Activated CD8-positive, alpha-beta memory T cell treated with anti-CD3 and anti-CD28 coated beads, Interleukin-2, amount 50 U/mL, for 48 hours (primary cell): ENCODE measurements at places on chromosomes 11 and 22.

- no peak for DNase-seq
Measured at GRCh38 chr11:45176996-45177395, 30.6 kb downstream of the PRDM11 start.

DNA sequence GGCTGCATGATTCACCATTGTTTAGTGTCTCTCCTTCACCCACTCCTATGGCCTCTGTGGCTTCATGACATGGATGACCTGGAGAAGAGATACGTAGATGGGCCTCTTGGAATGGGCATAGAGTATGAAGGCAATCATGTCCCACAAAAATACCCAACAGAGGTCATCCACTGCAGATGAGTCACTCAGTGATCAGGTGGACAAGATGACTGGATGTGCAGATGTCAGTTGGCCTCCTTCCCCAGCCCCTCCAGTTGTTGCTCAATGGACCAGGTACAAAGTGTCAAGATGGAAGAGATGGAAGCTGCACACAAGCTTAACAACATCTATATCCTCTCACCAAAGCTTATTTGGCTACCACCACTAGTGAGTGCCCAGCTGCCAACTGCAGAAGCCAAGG lies 41.0 kb upstream of the CLPB start:
- no peak for DNase-seq

- DNase-seq = no peak
Measured at GRCh38 chr11:19954899-19955298, 205.4 kb downstream of the DBX1 start.

DNA sequence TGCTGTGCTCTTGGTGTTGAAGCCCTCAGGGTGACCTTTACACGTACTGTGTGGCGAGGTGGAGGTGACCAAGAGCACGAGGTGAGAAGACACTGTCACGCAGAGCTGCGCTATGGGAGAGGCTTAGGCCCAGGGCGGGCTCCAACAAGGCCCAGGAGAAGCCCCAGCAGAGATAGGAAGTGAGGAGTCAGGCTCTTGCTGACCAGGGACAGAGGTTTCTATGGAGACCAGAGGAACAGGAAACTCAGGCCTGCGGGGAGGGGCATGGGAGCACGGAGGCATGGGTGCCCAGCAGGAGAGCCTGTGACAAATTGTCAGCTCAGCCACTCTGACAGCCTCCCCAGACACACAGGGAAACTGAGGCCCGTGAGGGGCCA lies 15.8 kb downstream of the DGKZ start:
- DNase-seq = no peak

GRCh38 chr11:127202105-127202504 lies 201.5 kb upstream of the KIRREL3 start:
- no peak for DNase-seq

- no peak for DNase-seq
Measured at GRCh38 chr11:34523053-34523452, 9.5 kb upstream of the ELF5 start.

GRCh38 chr11:85694385-85694980 lies 8.5 kb upstream of the CCDC89 start:
- DNase-seq = no peak
